Aorta (tissue), 5 donors: ENCODE measurements at places on chromosomes 7 and 10. TPM values are rescaled to one million over a fixed set of nuclear protein-coding genes. Genes with fewer than 3 reads are reported as not detected.

The ARHGAP19 gene
- total RNA-seq, result 9.4 TPM

DNA sequence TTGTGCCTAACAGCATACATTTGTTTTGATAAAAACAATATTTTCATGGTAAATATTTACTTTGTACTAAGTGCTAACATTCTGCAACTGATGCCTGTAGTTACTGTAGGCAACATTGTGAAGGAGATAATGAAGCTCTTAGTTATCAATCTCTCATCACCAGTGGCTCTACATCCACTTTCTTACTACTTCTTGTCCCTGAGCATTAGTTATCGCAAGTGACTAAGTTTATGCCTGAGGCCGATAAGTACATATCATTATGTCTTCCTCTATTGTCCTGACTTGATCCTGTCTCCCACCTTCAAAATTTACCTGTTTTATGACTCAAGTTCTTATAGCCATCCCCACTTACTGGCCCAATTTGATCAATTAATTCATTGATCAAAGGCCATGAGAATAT is 63.6 kb downstream of the MACC1 start:
- no peaks in the 10 kb centered on the region for H3K27me3 ChIP-seq
- H3K27ac ChIP-seq, result no peak overlapping the region
- no peak for DNase-seq
- H3K4me3 ChIP-seq, result no peak overlapping the region

DNA sequence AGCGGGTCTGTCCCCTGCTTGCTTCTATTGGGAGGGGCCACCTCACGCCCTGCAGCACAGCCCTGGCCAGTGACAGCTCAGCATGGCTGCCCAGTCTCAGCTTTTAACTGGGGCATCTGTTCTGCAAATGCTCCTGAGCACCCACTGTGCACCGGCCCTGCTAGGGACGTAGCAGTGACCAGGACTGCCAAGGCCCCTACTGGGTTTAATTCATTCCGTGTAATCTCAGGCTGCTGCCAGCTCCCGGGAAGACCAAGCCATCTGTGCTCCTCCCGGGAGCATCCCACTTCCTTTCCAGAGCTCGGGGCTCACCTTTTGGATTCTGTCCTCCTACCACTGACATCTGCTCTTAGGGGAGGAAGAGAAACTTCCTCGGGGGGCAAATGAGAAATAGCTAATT is 85.2 kb downstream of the ADARB2 start:
- H3K27ac ChIP-seq, result no peak overlapping the region
- H3K27me3 ChIP-seq, result no peaks in the 10 kb centered on the region
- DNase-seq, result no peak
- no peaks in the 10 kb centered on the region for H3K4me1 ChIP-seq

- H3K4me3 ChIP-seq, result no peak overlapping the region
- no peak for DNase-seq
- H3K27me3 ChIP-seq, result no peaks in the 10 kb centered on the region
- peaks cover 2% of the 10 kb centered on the region for H3K36me3 ChIP-seq
- H3K27ac ChIP-seq, result no peak overlapping the region
Measured at GRCh38 chr7:117229350-117229749, 93.5 kb downstream of the WNT2 start.

The PTPN20 gene
- total RNA-seq, result 4.8 TPM

The MYH16 gene
- total RNA-seq, result 0.29 TPM

The ANXA7 gene
- total RNA-seq, result 116 TPM

GRCh38 chr10:132232023-132232951 is 45.5 kb downstream of the DPYSL4 start:
- no peak overlapping the region for H3K4me3 ChIP-seq
- H3K36me3 ChIP-seq, result no peaks in the 10 kb centered on the region
- H3K4me1 ChIP-seq, result no peaks in the 10 kb centered on the region
- H3K27me3 ChIP-seq, result no peaks in the 10 kb centered on the region

- H3K4me1 ChIP-seq, result no peaks in the 10 kb centered on the region
- no peak overlapping the region for H3K27ac ChIP-seq
- H3K27me3 ChIP-seq, result no peaks in the 10 kb centered on the region
- no peak for DNase-seq
- no peak overlapping the region for H3K4me3 ChIP-seq
Measured at GRCh38 chr7:46651561-46652088, 730.6 kb upstream of the IGFBP3 start.
